ENCODE measurements at places on chromosomes 5 and 9.

DNA sequence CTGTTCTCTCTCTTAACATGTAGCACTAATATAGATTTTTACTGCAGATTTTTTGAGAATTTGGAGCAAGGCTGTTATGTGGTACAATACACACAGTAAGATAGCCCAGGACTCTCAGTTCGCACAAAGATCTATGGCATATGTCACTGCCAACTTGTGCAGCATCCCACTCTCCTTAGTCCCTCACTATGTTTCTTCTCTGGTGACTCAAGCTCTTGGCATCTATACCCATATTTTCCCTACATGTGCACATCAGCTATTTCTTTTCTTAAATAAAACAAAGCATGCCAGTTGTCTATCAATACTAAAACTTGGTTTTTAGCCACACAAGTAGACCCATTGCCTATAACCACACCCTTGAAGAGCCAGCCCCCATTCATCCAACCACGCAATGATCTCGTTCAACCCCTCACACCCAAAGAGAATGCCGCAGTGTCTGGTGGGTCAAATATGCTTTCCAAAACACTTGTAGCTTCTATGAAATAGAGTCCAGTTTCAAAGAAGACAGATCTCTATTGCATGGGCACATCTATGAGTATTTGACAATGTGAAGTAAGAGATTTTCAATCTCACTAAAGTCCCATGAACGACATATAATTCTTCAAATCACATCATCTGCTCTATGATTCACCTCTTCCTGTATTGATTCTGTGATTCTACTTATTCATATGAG, 18.2 kb upstream of the IL7R start:
- DNase-seq, result no peak

DNA sequence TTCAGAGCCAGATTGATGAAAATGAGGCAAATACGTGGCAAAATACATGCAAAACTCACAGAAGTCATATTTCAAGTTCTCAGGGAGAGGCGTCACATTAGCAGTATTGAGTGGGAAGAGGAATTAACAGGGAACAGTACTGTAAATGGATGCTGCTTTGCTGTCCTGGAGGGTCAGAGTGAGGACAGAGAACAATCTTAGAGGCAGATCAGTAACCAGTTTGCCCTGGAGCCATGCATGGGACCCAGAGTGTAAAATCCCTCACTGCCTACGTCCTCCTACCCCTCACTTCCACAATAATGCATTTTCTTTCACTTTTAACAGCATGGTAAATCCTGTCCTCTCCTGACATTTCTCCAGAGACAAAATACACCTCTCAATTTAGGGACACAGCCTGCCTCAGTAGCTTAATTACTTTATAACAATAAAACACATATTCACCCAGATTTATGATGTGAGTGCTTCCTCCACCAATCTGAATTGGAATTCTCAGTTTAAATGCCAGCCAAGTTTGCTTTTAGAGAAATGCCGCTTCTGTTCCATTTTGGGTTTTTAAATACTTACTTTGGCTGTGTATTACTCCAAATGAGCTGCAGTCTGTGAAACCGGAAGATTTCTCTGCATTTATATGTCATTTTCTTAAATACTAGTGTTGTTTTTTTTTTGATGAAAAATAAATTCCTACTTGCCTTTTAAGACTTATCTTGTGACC, 70.0 kb downstream of the LMNB1 start:
- DNase-seq, result no peak

GRCh38 chr5:106140101-106140500, 1530.6 kb downstream of the EFNA5 start:
- DNase-seq, result no peak

- no peak for DNase-seq
These were observed 38.0 kb downstream of the GTF3C4 start for GRCh38 chr9:132708239-132708638.

DNA sequence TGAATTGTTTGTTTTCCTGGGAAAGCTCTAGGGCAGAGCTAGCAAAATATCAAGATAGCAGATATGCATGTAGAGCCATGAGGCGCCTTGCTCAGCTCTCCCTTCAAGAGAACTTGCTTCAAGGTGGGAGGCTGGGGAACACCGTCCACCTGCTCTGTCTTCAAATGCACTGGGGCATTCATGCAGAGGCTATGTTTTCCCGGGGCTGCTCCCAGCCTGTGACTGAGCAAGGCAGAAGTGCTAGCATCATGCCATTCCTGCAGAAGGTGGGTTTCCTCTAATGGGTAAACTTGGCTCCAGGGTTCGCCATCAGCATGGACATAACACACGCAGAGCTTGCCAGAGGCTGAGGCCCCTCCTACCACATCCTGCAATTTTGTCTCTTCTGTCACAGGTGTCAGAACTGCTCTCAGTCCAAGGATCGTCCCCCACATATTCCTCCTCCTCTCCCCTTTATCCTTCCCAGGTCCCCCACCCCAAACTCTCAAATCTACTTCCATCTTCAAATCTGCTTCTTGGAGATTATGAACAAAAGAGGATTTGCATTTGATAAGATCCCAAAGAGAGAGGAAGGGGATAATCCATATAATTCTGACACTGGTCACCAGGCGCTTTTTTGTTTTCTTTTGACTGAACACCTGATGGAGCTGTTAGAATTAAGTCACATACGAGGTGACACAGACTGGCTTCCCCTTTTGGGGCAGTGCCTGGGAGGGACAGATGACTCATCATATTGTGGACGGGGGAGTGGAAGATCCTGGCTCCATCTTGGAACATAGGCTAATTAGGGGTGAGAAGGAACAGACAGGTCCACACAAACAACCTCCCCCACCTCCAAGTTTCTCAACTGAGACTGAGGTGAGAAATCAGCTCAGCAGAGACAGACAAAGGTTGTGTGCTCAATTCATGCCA, 85.0 kb upstream of the TAF11L2 start:
- DNase-seq, result no peak

DNA sequence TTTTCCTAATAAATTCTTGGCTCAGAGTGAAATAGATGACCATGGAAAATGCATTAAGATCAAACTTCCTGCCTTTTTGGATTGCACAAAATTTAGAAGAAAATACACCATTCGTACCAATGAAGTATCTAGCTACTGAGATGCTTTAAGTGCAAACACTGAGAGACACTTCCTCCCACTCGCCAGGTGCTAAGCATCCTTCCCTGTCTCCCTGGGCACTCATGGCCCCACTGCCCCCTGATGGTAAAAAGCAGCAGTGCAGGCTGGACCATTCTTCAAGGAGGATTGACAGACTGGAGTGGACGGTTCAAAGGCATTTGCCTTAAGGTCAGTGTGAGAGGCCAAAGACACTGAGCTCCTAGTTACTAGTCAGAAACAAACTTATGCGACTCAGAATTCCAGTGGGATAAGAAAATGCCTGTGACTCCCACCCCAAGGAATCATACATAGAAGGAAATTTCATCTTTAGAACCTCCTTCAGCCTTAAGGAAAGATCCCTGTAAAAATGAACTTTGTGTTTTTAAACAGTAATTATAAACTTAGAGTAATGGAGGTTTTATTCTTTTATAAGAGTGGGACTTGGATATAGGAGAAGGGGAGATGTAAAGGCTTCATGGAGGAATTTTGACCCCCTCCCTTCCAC, 86.0 kb upstream of the SLC30A5 start:
- DNase-seq, result peak; percentile 42

- no peak for DNase-seq
These were observed 61.7 kb downstream of the DAP start for GRCh38 chr5:10699281-10699874.

DNA sequence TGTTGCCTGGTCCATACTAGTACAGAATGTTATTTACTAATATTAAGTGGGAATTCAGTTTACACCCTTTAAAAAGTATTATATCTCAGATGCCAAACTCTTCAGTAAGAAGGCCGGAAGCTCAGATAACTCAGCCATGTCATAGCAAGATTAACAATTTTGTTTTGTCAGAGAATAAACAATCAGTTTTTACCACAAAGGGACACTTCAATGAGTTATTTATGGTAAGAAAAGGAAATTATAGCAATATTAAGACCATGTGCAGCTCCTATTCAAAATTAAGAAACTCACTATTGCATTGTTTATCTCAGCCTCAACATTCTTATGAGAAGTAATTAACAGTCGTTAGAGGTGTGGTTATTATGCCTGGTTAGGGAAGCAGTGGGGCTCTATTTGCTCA, 13.1 kb upstream of the ARL15 start:
- no peak for DNase-seq

DNA sequence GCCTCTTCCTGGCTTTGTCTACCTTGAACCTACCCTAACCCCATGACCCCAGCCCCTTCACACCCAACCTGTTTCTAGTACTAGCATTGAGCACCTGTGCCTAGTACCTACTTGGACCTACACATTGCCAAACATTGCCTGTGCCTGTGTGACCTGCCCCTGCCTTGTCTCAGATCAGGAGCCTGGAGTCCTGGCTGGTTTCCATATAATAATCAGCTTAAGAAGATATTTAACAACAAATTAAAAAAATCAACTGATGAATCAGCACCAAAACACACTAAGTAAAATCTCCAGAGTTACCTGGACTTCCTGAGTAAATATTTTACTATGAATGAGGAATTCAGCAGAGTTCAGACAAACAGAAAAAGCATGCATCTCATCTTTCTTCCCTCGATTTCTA, 17.7 kb downstream of the LPAR1 start:
- no peak for DNase-seq

- no peak for DNase-seq
These were observed 92.8 kb downstream of the ANKH start for GRCh38 chr5:14778792-14779070.

GRCh38 chr9:35675732-35676392, 2.1 kb downstream of the CA9 start:
- DNase-seq, result no peak

GRCh38 chr5:146731909-146732659, 146.5 kb downstream of the PPP2R2B start:
- DNase-seq, result no peak

- no peak for DNase-seq
These were observed 68.7 kb downstream of the ACTL7B start for GRCh38 chr9:108786901-108787689.

GRCh38 chr5:36770125-36770524, 106.4 kb upstream of the NIPBL start:
- DNase-seq, result no peak

DNA sequence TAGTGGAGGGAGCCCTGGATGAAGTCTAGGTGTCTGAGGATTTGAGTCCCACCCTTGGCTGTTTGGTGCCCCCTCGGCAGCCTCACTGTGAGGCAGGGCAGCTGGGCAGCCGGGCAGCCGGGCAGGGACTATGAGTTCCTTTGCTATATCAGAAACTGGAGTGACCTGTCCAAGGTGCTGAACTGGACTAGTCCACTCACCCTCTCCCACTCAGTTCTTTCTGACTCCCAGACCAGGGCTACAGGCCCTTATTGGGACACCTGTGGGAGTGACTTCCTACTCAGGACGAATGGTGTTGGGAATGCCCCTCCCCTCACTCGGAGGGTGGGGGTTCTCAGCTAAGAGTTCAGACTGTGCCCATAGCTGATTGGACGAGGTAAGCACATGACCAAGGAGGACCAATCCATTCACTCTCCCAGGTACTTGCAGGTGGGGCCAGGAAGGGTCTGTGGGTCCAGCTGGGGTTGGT, 34.1 kb upstream of the RAPGEF1 start:
- DNase-seq, result no peak

GRCh38 chr9:107546859-107547258, 57.3 kb upstream of the KLF4 start:
- DNase-seq, result no peak

DNA sequence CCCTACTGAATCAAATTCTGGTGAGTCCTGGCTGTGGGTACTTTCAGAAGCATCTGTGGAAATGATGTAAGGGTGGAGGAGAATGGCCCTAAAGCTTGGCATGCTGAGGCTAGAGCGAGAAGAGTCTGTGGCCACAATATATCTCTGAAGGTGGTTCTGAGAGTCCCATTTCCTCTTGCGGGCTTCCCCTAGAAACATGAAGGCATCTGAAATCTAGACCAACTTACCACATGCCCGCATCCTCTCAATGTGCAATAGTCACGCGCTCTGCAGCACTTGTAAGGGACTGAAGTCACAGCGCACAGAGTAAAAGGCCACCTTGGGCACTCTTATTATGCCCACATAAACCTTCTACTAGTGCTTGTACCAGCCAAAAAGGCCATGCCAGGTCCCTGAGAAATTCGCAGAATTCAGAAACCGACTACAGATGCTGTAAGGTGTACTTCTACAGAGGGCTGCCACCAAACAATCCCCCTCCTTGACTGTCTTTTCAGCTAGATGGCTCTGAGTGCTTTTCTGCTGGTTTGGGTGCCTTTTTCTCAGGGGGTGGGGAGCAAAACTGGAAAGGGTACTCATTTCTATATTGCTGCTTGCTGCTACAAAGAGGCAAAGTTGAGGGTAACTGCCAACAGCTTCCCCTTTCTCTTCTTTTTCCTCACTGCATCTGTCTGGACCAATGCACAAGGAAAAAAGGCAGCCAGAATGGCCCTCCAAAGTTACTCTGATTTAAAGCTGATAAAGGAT, 107.3 kb downstream of the ZDHHC21 start:
- DNase-seq, result peak; percentile 11

GRCh38 chr5:80216753-80217596, 38.9 kb downstream of the SERINC5 start:
- peak; percentile 26 for DNase-seq

DNA sequence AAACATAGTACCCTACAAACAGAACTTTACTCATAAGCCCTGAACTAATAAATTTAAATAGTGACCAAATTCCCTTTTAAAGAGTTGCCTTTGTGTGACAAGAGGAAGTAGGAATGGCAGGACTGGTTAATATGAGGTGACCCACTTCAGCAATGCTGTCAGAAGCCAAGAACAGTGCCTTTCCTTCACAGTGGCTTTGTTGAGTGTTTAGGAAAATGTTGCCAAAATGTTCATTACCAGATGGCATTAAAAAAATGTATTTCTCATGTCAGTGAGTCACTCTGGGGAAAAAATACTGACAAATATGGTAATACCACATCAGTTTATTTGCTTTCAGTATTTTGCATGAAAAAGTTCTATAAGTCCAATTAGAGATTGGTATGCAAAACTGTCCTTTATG, 103.3 kb downstream of the DIRAS2 start:
- DNase-seq, result no peak

DNA sequence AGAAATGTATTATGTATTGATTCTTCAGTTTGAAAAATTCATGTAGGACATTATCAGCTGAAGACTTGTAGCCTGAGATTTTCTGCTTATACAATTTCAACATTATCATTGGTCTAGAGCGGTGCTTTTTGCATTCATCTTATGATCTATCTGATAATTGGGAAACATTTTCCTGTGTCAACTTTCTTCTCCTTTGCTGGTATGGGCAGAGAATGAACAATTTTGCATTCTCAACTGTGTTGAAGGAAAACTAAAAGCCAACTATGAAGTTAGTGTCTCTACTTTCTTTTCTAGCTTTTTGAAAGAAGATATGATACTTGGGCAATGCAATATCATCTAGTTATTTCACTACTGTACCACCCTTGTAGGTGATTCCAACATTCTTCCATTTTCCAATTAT, 10.3 kb downstream of the ZFR start:
- DNase-seq, result no peak

- DNase-seq, result no peak
These were observed 25.5 kb upstream of the TRAF1 start for GRCh38 chr9:120951960-120952618.

All from stimulated activated CD4-positive, alpha-beta T cell treated with anti-CD3 and anti-CD28 coated beads, Interleukin-12 subunit alpha, Interleukin-12 subunit beta, amount 100 ng/mL, for 24 hours (primary cell).